ENCODE measurements at places on chromosomes 7 and 10.

DNA sequence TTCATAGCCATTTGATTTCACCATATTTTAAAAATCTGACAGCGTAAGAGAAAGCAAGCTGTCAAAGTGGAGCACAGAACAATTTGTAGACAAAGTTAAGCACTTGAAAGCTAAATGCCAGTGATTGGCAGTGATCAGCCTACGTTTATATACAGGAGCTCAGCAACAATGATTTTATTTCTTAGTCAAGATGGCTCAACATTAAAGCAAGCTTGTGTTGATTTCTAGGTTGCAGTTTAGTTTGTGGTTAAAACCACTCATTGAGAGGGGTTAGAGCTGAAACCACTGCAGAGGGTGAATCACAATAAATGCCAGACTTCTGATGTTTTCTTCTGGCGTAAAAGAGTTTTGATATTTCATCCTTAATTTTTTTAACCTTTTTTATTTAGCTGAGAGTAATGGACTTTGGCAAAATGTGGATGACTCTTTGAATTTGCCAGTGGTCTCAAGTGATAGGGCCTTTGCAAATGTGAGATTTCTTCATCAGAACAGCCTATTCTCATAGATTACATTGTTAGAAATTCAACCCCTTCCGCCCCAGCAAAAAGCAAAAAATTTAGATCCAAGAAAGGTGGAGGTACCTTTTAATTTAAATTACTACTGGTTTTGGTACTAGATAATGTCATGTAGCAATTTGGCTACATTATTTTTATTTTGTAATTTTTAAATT is 73.8 kb downstream of the SHOC2 start:
- DNase-seq, result peak; percentile 65

- no peak for DNase-seq
Measured at GRCh38 chr10:112605063-112605462, 158.0 kb downstream of the VTI1A start.

- DNase-seq, result no peak
Measured at GRCh38 chr10:121578965-121579364, 19.3 kb downstream of the FGFR2 start.

GRCh38 chr7:55185941-55186609 is 167.3 kb downstream of the EGFR start:
- DNase-seq, result peak; percentile 75

DNA sequence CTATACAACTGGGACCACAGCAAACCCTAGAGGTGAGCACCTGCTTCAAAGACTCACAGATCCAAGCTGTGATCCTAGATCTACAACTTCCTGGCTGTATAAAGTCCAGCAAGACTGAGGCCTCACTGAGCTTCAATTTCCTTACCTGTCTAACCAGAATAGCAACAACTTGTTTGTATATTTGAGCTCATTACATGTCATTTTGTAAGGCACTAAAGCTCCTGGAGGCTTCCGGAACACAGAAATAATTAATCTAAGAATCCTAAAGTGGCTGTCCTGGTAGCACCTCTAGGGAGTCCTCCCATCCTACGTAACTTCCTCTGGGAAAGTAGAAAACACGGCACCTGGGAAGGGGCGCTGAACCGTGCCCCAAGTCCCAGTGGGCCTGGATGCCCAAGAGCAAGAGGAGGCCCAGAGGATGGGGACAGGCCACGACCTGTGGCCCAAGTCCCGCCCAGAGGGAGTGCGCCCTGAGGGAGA is 39.4 kb downstream of the HK1 start:
- DNase-seq, result no peak

DNA sequence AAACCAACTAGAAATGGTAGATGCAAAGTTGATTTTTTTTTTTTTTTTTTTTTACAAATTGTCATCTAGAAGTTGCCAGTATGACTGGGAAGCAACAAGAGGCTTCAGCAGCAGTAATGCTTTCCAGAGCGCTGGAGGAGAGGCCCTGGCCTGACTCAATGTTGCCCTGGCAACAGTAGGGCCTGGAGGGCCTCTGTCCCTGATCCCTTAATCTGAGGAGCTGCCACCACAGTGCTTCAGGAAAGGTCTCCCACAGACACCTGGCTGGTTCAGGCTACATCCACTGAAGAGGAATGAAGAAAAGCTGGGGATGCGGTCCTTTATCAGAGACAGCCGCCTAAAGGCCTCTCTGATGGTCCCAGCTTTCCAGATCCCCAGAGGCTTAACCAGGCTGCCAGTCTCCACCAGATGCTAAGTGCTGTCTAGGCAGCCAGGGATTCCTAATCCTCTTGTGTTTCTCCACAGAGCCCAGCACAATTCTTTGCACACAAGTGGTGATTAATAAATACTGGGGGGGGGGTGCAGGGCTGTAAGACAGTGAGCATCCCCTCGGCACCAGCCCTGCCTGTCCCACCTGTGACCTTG is 33.7 kb downstream of the ZNF777 start:
- no peak for DNase-seq

DNA sequence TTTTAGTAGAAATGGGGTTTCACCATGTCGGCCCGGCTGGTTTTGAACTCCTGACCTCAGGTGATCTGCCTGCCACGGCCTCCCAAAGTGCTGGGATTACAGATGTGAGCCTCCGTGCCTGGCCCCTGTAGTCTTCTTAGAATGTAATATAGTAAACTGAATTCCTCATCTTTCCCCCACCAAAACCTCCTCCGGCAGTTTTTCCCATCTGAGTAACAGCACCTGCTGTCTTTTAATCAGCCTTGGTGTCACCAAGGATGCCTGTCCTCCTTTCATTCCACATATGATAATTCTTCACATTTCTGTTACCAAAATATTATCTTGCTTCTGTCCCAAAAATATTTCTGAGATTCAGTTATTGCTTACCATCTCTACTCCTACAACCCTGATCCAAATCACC is 80.2 kb downstream of the ZEB1 start:
- DNase-seq, result no peak

- DNase-seq, result no peak
Measured at GRCh38 chr7:49638166-49638565, 135.3 kb upstream of the VWC2 start.

DNA sequence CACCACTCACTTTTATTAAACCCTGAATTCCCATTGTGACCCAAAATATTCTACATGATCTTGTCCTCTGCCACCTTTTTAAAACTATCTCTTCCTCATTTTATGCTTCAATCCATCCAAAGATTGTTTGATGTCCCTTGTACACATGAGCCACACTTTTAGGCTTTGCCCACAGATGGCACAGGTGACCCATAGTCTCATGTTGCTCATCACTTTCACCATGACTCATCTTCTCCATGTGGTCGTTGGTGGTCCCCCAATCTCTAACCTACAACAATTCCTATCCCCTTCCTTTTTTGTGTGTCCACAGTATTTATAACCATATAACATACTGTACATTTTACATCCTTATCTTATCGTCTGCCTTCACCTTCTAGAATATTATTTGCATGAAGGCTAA is 271.5 kb upstream of the ZWINT start:
- DNase-seq, result no peak

- no peak for DNase-seq
Measured at GRCh38 chr10:59887972-59888640, 18.2 kb downstream of the CCDC6 start.

GRCh38 chr7:128415217-128415785 is 5.5 kb upstream of the IMPDH1 start:
- peak; percentile 13 for DNase-seq

- no peak for DNase-seq
Measured at GRCh38 chr10:105969884-105970377, 1194.6 kb downstream of the SORCS1 start.

- DNase-seq, result no peak
Measured at GRCh38 chr7:55085511-55086412, 66.9 kb downstream of the EGFR start.

GRCh38 chr7:30851651-30852307 is 59.9 kb upstream of the AQP1 start:
- no peak for DNase-seq

DNA sequence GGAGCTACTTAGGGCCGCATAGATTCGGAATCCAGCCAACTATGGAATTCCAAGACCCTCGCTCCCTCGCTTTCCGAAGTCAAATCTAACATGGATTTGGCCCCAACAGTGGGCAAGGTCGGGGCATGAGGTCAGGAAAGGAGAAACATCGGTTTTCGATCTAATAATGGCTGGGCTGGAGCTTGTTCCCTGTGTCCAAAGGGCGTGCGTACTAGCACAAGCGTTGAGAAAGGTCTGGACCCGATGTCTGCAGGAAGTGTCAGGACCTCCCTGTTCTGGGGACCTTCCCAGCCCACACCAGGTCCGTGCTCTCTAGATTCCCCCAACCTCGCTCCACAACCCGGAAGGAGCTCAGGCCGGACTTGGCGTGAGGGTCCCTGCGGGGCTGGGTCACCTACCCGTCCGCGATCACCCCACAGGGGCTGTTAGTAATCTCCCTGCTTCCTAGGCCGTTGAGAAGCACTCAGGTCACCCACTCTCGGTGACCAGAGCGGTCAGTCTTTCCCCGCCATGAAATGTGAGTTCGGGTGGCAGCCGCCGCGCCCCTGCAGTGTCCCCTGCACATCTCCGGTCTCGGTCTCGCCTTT is 4.8 kb downstream of the FEZF1 start:
- no peak for DNase-seq

DNA sequence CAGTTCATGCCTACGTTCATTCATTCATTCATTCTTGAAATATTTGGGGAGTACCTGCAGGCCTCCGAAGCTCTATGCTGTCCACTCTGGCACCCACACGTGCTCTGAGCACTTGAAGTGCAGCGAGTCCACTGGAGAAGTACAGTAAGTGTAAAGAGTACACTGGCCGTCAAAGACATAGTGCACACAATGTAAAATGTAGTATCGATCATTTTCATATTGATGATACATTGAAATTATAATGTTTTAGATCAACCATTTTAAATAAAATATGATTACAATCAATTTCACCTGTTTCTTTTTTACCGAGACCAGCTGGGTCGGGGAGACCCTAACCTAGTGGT is 37.0 kb upstream of the PURB start:
- DNase-seq, result no peak

DNA sequence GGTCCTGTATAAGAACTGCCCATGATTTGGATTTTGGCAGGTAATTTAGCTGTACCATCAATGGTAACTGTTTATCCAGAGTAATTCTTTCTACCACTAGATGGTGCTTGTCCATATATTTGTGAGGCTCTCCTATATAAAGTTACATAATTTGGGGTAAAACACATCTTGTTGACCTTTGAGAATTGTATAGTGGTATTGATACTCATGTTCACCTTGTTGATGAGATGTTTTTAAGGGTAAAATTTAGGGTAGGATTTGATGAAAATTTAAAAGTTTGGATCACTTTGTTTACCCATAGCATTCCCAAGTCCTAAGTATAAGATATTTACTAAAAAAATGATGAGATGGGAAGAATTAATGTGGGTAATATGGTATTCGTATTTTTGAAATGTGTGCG is 31.6 kb downstream of the ST7 start:
- peak; percentile 50 for DNase-seq

- no peak for DNase-seq
Measured at GRCh38 chr7:72538856-72539255, 126.7 kb upstream of the CALN1 start.

- DNase-seq, result peak; percentile 44
Measured at GRCh38 chr10:72794260-72794659, 99.3 kb upstream of the OIT3 start.

GRCh38 chr7:155794196-155794595 is 18.1 kb downstream of the SHH start:
- DNase-seq, result no peak

GRCh38 chr7:55149001-55149400 is 130.2 kb downstream of the EGFR start:
- DNase-seq, result peak; percentile 40

DNA sequence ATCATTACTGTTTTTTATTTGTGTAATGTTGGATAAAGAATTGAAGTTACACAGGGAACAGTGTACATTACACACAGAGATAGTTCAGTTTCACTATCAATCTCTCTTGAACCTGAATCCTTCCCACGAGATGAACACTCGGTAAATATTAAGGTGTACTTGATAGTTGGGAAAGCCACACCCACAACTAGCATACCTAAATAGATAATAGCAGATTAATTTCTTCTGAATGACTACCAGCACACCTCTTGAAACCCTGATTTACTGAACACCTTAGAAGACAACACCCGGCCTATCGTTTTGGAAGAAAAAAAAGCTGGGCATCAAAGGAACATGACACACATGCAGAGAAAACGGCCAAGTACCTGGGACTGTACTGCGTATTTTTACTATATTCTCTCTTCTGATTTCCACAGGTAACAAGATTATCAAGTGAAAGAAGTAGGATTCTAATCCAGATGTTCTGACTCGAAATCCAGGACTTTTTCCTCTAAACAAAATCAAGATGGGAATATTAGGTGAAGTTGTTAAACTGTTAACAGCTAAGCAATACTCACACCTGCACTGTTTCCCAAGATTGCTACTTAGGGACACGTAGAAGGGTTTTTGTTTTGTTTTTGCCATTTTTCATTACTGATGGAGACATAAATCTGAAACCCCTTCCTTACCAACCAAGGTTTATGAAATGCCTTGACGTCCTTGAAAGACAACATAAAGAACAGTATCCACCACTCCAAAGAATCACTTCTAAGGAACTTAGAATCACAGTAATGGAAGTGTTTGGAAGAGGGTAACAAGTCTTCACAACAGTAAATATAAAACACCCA is 1.0 kb downstream of the CCDC186 start:
- no peak for DNase-seq

DNA sequence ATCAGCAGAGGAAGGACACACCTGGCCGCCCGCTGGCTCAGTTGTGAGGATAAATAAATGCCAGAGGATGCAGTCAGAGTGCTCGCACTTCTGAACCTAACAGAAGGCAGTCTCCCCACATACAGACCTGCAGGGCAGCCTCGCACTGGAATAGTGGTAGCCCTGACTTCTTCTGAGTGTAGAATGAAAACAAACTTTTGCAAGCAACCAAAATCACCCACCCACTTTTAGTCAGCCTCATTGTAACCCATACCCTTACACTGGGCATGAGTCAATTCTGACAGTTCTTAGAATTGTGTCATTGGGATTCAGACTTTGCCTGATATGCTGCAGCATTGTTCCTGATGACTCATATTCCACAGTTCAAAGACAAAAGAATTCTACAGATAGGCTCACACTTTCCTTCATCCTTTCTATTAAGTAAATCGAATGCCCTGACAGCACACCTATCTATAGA is 167.0 kb upstream of the CDK1 start:
- peak; percentile 80 for DNase-seq

DNA sequence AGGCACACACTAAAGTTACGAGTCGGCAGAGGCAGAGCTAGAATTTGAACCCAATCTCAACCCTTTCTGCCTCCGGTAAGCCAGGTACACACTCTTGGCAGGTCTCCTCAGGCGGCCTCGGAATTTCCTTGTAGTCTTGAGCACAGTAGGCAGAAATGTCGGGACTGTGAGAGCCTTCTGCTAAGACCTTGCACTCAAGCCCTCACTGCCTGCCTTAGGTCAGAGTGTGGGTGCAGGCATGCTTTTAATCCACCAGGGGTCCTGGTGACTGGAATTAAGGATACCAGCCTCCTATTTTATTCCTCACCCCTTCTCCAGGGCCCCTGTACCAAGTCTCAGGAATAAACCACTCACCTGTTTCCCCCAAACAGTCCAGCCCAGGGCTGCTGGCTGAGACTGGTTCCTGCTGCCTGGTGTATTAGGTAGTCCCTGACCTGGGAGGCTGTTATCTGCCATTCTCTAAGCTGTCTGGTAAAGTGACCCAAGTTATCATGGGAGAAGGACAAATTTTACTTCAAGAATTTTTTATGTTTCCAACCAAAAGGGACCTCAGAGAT is 855 bp downstream of the ATP6V1F start:
- DNase-seq, result peak; percentile 77

GRCh38 chr7:138374119-138374693 is 85.9 kb upstream of the TRIM24 start:
- no peak for DNase-seq

- no peak for DNase-seq
Measured at GRCh38 chr7:128781851-128782250, 6.3 kb upstream of the OPN1SW start.

Measured in fibroblast of pulmonary artery (primary cell).